Islet precursor cell (in vitro differentiated cells): ENCODE measurements at places on chromosomes 2 and 18.

- DNase-seq, result peak; percentile 8
Observed at GRCh38 chr18:80202264-80202998, 44.9 kb downstream of the PARD6G start.

GRCh38 chr2:19899985-19900930 is 1.5 kb downstream of the TTC32 start:
- no peak for DNase-seq

DNA sequence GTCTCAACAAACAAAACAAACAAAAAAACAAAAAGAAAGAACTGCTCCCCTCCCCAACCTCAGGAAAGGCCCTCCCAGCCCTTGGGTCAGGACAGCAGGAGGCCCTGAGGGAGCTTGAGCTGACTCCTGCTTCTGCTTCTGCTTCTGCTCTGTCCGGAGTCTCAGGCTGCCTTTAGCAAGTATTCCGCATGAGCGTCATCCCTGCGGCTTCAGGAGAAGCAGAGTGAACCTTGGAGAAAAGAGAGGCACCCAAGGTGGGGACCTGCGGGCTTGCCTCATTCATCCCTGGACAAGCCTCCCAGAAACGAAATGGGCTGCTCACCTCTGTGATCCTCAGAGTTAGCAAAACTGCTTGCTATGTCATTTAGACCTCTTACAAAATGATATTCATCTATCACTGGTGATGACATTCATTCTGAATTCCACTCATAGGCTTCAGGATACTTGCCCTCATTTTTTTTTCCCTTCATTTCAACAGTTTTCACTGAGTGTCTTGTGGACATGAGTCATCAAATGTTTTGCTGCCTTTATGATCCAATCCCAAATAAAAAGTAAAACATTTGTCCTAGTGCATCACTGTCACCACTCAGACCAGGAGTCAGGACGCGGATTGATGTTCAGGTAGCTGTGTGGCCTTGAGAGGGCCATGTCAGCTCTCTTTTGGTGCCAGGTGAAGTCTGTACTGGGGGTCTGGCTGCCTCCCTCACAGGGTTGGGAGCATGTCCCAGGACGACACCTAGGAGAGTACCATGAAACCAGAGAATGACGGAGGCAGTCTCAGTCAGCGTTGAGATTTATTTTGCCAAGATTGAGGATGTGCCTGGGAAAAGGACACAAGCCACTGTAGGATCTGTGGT is 51.7 kb downstream of the IMPA2 start:
- no peak for DNase-seq

DNA sequence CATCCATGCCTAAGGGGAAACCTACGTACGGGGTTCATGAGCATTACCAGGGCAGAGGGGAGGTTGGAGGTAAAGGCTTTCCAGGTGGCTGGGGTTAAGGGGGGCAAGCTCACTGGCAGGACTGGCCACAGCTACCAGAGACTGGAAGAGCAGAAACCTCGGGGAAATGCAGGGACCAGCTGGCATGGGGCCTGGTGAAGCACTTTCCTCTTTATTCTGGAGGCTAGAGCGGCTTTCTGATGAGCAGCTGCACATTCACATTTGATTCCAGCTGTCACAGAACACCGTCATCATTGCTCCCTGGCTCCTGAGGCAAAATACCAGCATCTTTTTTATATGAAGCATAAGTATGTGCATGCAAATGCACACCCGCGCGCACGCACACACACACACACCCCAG is 28.7 kb upstream of the LRRC30 start:
- DNase-seq, result no peak

- DNase-seq, result peak; percentile 74
Observed at GRCh38 chr2:20136149-20136548, 84.7 kb upstream of the LAPTM4A start.

GRCh38 chr2:234496055-234496834 is 636 bp downstream of the ARL4C start:
- peak; percentile 69 for DNase-seq

GRCh38 chr18:66560094-66560493 is 43.8 kb downstream of the CDH19 start:
- DNase-seq, result no peak

- DNase-seq, result no peak
Observed at GRCh38 chr18:41928581-41928980, 26.5 kb upstream of the PIK3C3 start.

DNA sequence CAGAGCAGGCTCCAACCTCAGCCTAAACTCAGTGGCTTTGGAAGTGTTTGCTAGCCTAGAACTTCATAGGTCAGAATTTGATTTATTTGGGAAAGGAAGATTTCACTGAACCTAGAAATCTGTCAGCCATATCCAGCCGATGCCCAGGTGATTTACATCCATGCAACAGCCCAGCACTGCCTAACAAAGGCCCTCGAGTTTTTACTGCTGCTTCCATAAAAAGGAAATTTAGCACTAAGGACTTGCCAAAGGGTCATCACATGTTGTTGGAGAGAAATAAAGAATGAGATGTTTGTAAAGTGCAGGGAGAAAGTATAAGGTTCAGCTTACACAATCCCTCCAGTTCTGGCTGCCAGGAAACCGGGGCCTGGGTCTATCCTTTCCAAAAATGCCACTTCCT is 614.2 kb downstream of the BCL11A start:
- no peak for DNase-seq

GRCh38 chr2:69945441-69945840 is 16.0 kb downstream of the ASPRV1 start:
- peak; percentile 69 for DNase-seq

DNA sequence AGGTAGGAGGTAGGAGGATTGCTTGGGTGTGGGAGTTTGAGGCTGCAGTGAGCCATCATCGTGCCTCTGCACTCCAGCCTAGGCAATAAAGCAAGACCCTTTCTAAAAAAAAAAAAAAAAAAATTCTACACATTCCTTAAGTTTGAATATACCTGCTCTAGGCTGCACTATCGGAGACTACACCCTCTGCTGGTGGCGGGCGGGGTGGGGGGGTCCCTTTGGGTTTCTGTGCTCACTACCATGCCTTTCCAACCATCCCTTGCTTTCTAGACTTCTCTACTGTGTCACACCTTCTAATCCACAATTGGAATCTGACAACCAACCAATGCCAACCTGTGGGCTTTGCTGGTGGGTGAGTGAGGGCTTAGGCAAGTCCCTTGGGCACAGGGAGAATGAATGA is 34.7 kb upstream of the FAM136A start:
- no peak for DNase-seq

GRCh38 chr18:47915229-47915628 is 15.2 kb downstream of the SMAD2 start:
- DNase-seq, result no peak

GRCh38 chr2:17912266-17912691 is 33.8 kb downstream of the KCNS3 start:
- DNase-seq, result no peak

GRCh38 chr2:47174733-47175361 is 19.7 kb upstream of the STPG4 start:
- peak; percentile 63 for DNase-seq

DNA sequence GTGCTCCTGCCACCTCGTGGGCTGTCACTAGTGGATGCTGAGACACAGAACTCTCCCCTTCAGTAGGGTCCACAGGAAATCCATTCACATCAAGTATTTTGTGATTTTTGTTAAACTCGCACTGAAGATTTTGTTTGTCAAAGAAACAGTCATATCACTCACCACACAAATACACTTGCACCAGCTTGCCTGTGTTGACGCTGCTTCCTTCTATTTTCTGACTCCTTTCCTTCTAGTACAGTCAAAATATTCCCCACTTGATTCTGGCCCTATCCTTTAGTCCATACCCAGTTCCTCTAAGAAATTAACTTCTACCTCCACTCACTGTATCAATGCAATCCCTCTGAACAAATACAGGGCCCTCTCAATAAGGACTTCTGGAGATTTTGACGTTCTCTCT is 213.2 kb upstream of the ARL4C start:
- DNase-seq, result no peak
